Tibial nerve (tissue), 4 donors: ENCODE measurements at places on chromosomes 11 and 22. TPM values are rescaled to one million over a fixed set of nuclear protein-coding genes. Genes with fewer than 3 reads are reported as not detected.

GRCh38 chr22:20656516-20656901 is 117.4 kb upstream of the SERPIND1 start:
- no peak overlapping the region for H3K4me3 ChIP-seq
- H3K27ac ChIP-seq, result no peak overlapping the region
- DNase-seq, result no peak
- H3K4me1 ChIP-seq, result no peaks in the 10 kb centered on the region
- H3K36me3 ChIP-seq, result no peaks in the 10 kb centered on the region
- H3K27me3 ChIP-seq, result no peaks in the 10 kb centered on the region

- no peak overlapping the region for H3K4me3 ChIP-seq
- H3K36me3 ChIP-seq, result no peaks in the 10 kb centered on the region
- H3K27ac ChIP-seq, result no peak overlapping the region
- DNase-seq, result no peak
- no peaks in the 10 kb centered on the region for H3K27me3 ChIP-seq
Measured at GRCh38 chr11:82980292-82980691, 78.8 kb downstream of the DDIAS start.

- H3K27ac ChIP-seq, result no peak overlapping the region
- no peaks in the 10 kb centered on the region for H3K36me3 ChIP-seq
- DNase-seq, result no peak
- H3K4me1 ChIP-seq, result no peaks in the 10 kb centered on the region
- H3K27me3 ChIP-seq, result no peaks in the 10 kb centered on the region
Measured at GRCh38 chr11:104091281-104092096, 55.0 kb downstream of the DDI1 start.

The OR5M3 gene
- not detected for total RNA-seq

The MRGPRF gene
- total RNA-seq, result 67.9 TPM
